ENCODE measurements at places on chromosomes 12 and 14.
A peak's percentile ranks its signal among the peaks of the same experiment; 100 is the strongest.

- DNase-seq: no peak
Measured at GRCh38 chr12:93107514-93108312, 178.6 kb upstream of the EEA1 start.

DNA sequence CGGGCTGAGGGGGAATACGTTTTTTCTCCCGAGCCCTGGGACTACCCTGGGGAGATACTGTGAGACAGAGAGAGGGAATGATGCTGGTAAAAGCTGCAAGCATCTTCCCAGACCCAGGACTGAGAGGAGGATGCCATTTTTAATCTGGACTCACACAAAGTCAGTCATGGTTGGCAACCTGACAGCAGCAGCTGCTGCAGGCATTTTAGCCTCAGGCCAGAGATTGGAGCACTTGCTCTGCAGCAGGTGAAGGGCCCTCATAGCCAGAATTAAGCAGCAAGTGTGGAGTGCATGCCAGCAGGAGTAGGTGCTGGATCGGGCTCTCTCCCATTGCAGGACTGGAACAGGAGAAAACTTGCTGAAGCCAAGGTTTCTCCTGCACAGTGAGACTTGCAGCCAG lies 361.1 kb upstream of the CLEC14A start:
- DNase-seq: no peak

DNA sequence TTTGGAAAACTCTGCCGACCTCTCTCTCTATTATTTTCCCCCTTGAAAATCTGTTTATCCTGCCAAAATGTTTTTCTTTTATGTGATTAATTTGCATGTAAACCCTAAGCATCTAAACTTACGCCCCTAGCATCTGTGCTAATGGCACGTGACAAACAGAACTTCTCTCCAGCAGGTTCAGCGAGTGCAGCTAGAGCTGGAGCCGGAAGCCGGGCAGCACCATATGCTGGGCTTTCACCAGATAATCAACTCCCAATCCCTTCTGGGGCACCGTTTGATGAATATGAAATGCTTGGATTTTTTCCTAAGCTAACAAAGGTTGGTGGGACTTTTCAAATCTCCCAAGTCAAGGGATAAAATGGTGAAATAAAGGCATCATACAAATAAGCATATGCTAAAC lies 667.5 kb upstream of the TMEM132C start:
- DNase-seq: no peak

GRCh38 chr12:128790653-128791373 lies 32.9 kb downstream of the SLC15A4 start:
- DNase-seq: no peak

DNA sequence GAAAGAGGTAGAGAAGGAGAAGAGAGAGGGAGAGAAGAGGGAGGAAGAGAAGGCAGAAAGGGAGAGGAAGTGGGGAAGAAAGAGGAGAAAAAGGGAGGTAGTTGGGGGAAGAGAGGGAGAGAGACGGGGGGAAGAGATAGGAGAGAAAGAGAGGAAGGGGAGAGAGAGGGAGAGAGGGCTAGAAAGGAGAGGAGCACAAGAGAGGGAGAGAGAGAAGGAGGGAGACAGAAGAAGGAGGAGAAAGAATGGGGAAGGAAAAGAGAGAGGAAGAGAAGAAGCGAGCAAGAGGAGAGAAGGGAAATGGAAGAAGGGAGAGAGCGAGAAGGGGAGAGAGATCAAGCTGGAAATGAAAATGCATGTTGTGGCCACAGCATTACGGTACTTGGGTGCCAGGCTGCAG lies 1368.4 kb upstream of the TMEM132C start:
- DNase-seq: no peak

DNA sequence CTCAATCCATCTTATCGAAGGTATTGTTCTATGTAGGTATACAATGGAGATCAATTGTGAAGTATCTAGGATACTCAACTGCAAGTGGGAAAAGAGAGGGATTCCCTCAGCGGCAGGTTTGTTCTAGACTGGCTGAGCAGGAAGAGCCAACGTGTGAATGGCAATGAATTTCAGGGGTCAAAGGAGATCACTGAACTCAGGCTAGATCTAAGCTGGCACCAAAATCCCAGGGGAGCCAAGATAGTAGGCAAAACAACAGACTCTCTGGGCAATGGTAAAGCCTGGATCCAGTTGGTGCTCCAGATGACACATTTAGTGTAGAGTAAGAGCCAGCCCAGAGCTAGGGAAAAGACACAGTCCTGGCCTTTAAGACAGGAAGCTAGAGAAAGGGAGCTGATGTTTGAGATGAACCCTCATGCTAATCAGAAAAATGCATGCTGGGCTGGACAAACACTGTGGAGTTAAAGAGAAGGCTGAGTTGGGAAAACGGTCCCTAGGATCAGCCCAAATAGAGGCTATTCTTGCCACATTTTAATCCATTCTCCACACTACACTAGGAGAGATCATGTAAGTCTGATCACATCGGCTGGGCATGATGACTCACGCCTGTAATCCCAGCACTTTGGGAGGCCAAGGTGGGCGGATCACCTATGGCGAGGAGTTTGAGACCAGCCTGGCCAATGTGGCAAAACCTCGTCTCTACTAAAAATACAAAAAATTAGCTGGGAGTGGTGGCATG lies 45.6 kb downstream of the EFCAB11 start:
- DNase-seq: no peak

GRCh38 chr14:101960225-101960624 lies 4.1 kb upstream of the DYNC1H1 start:
- DNase-seq: peak; percentile 59

- peak; percentile 98 for DNase-seq
Measured at GRCh38 chr12:117042171-117042842, 56.9 kb downstream of the TESC start.

GRCh38 chr12:80702889-80703805 lies 4.3 kb upstream of the MYF6 start:
- no peak for DNase-seq

- DNase-seq: no peak
Measured at GRCh38 chr12:12990700-12991468, 9.2 kb downstream of the HEBP1 start.

DNA sequence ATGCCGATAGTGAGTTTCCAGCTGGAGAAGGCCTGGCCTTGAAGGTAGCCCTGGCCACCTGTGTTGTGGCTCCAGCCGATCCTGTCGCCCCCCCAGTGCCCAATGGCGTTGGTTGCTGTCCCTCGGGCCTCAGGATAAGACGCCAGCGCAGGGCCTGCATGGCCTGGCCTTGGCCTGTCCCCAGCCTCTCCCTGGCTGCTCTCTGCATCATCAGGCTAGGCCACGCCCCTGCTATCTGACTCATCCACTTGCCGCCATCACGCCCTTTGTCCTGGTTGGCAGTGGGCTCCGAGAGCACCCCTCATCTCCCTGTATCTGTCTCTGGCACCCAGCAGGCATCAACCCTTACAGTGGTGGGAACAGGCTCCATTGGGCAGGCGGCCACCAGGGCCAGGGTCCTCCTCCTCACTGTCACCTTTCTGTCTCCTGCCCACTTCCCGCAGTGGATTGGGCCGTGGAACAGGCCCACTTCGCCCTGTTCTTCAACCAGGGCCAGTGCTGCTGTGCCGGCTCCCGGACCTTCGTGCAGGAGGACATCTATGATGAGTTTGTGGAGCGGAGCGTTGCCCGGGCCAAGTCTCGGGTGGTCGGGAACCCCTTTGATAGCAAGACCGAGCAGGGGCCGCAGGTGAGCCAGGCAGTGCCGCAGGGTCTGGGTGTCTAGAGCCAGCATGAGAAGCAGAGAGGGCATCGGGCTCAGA lies 25.6 kb downstream of the ALDH2 start:
- peak; percentile 83 for DNase-seq

- DNase-seq: no peak
Measured at GRCh38 chr12:43973993-43974392, 138.1 kb downstream of the TMEM117 start.

- peak; percentile 88 for DNase-seq
Measured at GRCh38 chr14:24013654-24014514, 25.2 kb downstream of the DHRS4L2 start.

DNA sequence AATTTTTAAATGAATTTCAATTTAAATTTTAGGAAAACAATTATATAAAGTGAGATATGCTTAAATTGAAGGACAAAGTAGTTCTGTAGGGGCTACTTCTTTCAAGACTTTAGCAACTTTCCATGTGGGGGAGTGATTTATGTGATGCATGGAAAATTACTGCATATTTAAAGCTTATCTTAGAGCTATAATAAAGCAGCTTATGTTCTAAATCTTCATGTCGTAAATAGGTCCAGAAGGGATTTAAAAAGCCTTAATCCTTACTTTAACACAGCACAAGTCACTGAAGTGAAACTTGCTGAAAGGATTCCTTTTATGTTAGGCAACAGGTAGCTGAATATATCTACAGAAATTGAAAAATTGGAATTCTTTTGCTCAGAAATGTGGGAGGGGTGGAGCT lies 340.4 kb downstream of the NAV3 start:
- no peak for DNase-seq

DNA sequence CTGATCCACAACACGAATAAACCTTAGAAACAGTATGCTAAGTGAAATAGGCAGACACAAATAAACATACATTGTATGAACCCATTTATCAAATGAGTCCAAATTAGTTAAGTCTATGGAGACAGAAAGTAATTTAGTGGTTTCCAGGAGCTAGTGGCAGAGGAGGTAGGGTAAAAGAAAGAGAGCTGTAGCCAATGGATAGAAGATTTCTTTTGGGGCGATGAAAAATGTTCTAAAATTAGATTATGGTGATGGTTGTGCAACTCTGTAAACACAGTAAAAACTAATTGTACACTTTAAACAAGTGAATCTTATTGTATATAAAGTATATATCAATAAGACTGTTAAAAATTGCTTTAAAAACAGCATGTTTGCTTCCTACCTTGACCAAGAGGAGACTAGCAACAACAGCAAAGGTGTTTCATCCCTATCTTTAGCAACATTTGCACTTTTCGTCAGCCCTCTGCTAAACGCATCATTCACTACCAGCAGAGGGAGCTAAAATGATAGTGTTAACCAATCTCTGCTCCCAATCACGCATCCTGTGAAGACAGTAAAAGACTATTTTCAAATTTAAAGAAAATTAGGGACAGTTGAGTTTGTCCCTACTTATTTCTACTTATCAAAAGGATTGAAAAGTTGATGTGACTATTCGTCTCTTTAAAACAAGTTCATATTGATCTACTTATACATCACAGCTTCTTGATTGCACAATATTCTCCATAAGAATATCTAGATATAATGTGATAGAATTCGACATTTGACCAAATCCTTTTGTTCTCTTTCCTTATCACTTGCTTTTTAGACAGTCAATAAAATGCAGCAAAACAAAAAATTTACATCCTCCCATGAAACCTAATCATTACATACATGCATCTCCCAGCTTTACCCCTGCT lies 24.0 kb upstream of the LGR5 start:
- DNase-seq: peak; percentile 70

GRCh38 chr12:122420471-122421162 lies 1.9 kb downstream of the CLIP1 start:
- DNase-seq: no peak

GRCh38 chr14:64720131-64720576 lies 15.9 kb downstream of the PLEKHG3 start:
- no peak for DNase-seq

- no peak for DNase-seq
Measured at GRCh38 chr14:61329478-61330051, 8.2 kb downstream of the PRKCH start.

- peak; percentile 72 for DNase-seq
Measured at GRCh38 chr12:6688543-6688998, 604 bp downstream of the ZNF384 start.

DNA sequence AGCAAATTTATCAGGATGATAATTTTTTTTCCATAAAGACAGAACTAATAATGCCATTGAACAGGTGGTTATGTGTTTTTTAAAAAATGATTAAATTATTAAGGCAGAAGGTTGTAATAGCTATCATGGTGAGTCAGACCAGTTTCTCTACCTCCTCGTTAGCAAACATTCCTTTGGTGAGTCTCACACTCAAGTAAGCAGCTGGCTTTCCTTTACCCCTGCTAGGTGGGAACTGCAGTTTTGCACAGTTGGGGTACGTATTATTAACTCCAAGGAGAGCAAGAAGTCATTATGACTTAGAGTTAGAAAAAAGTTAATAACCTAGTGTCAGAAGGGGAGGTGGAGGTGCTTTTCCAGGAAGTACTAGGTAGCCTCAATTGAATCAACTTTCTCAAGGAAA lies 165.3 kb downstream of the SNAPC1 start:
- DNase-seq: no peak

DNA sequence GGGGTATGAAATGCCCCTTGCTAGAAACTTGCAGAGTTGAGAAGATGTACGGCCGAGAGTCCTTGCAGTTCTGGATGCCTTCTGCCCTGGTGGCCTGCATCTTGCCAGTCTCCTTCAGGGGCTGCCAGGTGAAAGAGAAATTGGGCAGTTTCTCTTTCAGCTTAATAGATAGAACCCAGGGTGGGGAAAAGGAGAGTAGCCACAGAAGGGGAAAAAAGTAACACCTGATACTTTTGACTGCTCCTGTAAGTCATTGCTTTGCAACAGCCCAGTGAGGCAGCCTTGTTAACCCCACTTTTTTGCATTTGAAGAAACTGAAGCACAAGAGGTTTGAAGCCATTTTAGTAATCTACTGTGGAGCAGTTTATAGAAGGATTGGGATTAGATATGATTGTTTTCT lies 27.6 kb downstream of the TDP1 start:
- no peak for DNase-seq

DNA sequence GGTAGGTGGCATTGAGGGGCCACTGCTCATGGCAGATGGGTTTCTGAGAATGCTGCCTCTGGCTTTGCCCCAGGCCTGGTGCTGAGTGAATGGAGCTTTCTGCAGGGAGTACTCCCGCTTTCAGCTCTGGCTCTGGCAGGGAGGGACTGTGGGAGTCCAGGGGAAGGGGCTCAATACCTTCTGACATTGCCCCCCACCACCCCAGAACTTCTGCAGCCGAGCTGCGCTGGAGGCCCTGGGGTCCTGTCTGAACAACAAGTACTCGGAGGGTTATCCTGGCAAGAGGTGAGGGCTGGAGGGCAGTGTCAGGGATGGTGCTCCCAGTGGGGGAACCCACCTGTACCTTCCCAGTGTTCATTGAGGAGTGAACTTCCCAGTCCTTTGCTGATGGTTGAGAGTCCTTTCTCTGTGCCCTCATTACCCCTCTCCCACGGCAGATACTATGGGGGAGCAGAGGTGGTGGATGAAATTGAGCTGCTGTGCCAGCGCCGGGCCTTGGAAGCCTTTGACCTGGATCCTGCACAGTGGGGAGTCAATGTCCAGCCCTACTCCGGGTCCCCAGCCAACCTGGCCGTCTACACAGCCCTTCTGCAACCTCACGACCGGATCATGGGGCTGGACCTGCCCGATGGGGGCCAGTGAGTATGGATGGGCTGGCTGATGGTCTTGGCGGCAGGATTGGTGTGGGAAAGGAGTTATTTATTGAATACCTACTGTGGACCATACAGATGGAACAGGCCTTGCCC lies 1.9 kb downstream of the SHMT2 start:
- no peak for DNase-seq

GRCh38 chr14:69666112-69666511 lies 54.7 kb downstream of the SUSD6 start:
- no peak for DNase-seq

- DNase-seq: no peak
Measured at GRCh38 chr12:25959071-25959961, 834 bp downstream of the RASSF8 start.

Measured in erythroblast (primary cell).